Activated CD8-positive, alpha-beta T cell treated with anti-CD3 and anti-CD28 coated beads, Interleukin-2, amount 10 ng/mL, durations not matched to agents 7 days and 5 days (primary cell): ENCODE measurements at places on chromosomes 11 and 22. TPM values are rescaled to one million over a fixed set of nuclear protein-coding genes. Genes with fewer than 3 reads are reported as not detected.

- no peak for DNase-seq
These were observed 21.2 kb upstream of the TMEM218 start for GRCh38 chr11:125132596-125132995.

GRCh38 chr22:29255064-29255621 is 12.6 kb downstream of the RHBDD3 start:
- no peak for DNase-seq

GRCh38 chr11:49995565-49995964 is 13.2 kb upstream of the OR4C12 start:
- DNase-seq: peak; percentile 42

PNPLA3 gene
- not detected for total RNA-seq
